ENCODE measurements at places on chromosomes 2 and 18. TPM values are rescaled to one million over a fixed set of nuclear protein-coding genes. Genes with fewer than 3 reads are reported as not detected.

- DNase-seq = no peak
Measured at GRCh38 chr2:220247588-220248350, 620.3 kb downstream of the SLC4A3 start.

DNA sequence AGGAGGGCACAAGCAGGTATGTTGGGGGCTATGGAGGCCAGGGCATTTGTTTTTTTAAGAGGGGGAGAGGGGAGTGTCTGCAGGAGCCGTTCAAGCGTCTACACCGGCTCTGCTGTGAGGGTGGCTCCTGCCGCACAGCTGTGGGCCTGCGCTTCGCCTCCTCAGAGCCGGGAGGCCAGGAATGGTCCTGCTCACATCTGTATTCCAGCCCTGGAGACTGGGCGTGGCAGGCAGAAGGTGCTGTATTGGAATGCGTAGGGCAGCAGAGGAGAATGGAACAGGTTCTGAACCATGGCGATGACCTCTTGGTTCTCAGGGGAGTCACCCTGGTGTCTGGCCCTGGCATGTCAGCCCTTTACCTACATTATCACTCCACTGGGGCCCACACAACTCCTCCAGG lies 26.8 kb upstream of the INHBB start:
- no peak for DNase-seq

ARL5A gene
- total RNA-seq = 45.6 TPM

DNA sequence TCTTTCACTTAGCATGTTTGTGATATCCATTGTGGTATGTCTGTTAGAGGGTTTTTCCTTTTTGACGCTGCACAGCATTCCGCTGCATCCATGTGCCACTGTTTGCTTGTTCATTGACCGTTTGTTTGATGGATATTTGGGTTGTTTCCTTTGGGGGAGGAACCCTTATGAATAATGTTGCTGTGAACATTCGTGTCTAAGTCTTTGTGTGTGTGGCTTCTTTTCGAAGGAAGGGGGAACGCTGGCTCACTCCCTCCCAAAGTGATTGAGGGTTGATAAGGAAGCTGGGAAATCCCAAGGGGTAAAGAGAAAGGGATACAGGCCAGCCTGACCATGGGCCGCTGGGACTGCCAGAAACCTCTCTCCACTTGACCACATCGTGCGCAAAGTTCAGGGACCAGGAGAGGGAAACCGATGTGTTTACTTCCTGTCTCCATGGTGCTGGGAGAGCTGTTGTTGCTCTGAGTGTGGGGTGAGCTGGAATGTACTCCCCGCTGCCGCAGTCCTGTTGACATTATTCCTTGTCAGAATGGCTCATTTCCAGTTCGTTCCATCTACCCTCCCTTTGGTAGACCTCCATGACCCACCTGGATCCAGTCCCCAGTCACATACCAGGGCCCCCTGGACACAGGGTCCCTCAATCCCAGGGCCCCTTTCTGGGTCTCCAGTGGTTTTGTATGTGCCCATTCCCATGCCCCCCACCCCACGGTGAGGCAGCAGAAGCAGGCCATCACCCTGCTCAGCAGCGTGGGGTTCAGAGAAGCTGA lies 39.6 kb downstream of the HS1BP3 start:
- DNase-seq = peak; percentile 78

DNA sequence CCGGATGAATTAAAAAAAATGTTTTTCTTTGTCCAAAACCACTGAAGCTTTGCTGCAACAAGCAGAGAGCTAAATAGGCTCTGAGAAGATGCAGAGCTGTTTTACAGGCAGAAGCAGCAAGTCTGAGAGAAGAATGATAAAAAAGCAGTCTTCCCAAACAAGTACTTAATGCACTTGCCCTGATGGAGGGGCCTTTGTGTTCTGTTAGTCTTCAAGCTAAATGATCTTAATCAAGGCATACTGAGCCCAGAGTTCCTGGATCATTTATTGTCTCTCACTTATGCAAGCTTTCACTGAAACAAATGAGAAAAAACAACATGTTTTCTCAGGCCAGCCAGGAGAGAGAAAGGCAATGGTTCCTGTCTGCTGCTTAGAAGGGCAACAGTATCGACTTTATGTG lies 152.5 kb downstream of the CLIP4 start:
- DNase-seq = no peak

GRCh38 chr2:1481406-1482252 lies 68.4 kb downstream of the TPO start:
- DNase-seq = no peak

GRCh38 chr2:101759162-101759561 lies 61.7 kb downstream of the MAP4K4 start:
- no peak for DNase-seq

IL1RL2 gene
- 5.9 TPM for total RNA-seq

GRCh38 chr18:35511428-35511827 lies 13.7 kb upstream of the INO80C start:
- DNase-seq = no peak

DNA sequence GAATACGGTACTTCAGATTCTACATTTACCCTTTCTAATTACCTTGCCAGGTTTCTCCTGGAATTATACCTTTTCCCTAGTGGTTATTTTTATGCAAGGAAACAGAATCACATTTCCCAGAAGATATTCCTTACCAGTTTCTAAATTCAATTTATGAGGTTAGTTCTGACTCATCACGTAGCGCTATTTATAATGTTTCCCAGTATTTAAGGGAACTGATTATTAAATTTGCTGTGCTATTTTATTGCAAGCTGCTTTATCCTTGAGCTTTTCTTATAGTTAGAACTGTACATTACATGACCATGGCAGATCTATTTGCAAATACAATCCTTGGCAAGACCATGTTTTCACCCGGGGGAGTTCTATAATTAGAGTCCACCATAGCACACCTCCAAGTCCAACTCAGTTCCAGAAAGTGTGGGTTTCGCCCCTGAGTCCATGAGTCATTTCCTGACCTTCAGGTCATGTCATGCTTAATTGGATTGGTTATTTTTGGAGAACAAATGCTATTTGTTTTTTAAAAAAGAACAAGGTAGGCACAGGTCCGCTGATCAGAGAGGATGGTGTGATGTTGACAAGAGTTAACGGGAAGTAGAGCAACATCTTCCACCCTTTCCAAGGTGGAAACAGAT lies 126.6 kb downstream of the ZNF532 start:
- no peak for DNase-seq

DNA sequence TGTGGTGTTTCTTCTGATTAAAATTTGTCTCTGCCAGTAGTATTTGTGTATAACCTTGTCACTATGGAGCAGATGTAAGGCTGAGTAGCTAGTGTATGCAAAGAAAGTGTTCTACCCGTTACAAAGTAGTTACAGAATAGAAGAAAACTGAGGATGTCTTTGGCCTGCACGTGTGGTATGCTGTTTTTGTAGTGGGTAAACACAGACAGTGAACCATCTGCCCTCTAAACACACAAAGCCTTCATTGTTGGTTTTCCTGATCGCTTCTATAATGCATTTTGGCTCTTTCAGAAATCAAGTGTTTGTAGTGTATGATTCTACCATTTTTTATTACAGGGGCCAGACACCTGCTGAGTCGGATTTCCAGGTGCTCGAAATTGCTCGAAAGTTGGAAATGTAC lies 61.5 kb downstream of the FARP2 start:
- no peak for DNase-seq

DNA sequence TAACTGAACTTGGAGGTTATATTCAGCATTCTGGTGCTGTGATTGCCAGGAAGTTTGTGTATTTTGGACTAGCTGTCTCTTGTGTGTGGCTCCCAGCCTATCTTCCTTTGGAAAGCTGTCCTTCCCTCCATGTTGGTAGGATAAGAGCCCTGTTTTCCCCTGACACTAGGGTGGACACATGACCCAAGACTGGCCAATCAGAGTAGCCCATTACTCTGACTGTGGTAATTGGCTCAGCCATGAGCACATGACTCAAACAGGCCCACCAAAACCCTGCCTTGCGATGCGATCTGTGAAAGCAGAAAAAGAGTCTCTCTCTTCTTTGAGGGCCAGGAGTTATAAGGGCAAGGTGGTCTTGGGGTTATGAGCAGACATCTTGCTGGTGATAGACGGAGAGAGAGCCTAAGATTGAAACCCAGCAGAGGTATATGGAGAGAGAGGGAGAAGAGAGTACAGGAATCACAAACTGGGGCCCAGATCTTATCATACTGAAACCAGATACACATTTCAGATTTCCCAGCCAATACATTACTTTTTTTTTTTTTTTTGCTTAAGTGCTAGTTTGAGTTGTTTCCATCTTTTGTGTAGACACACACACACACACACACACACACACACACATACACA lies 45.3 kb upstream of the SERPINE2 start:
- DNase-seq = no peak

DNA sequence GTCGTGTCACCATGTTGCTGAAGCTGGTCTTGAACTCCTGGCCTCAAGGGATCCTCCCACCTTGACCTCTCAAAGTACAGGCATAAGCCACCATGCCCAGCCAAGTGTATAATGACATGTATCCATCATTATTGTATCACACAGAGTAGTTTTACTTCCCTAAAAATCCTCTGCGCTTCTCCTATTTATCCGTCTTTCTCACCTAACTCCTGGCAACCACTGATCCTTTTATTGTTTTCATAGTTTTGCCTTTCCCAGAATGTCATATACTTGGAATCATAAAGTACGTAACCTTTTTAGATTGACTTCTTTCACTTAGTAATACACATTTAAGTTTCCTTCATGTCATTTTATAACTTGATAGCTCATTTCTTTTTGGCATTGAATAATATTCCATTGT lies 51.0 kb downstream of the ZC3H15 start:
- DNase-seq = no peak

PARD3B gene
- 25.9 TPM for total RNA-seq

- DNase-seq = no peak
Measured at GRCh38 chr18:51658436-51658835, 461.0 kb upstream of the MEX3C start.

DNA sequence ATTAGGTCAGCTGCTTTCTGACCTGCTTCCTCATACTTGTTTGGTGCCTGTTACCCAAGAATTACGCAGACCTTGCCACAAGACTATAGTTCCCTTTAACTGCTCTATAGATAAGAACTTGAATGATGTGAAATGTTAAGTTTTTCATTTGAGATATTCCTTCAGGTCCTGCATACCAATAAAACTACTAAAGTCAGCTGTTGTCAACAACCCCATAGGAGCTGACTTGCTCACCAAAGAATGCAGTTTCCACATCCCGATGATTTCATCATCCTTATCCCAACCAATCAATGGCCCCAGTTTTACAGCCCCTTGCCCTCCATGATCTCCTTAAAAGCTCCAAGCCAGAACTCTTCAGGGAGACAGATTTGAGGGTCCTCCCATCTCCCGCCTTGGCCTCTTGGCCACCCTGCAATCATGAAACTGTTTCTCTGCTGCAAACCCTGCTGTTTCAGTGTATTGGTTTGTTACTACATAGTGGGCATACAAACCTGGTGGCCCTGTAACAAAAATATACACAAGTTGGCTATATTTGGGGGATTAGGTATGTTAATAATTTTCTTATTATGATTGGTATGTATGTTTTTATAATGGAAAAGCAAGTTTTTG lies 396.3 kb upstream of the CHST9 start:
- DNase-seq = no peak
